ENCODE measurements at places on chromosomes 6 and 20.

- no peak for DNase-seq
These were observed 1424.6 kb upstream of the ADGRB3 start for GRCh38 chr6:67210450-67210849.

DNA sequence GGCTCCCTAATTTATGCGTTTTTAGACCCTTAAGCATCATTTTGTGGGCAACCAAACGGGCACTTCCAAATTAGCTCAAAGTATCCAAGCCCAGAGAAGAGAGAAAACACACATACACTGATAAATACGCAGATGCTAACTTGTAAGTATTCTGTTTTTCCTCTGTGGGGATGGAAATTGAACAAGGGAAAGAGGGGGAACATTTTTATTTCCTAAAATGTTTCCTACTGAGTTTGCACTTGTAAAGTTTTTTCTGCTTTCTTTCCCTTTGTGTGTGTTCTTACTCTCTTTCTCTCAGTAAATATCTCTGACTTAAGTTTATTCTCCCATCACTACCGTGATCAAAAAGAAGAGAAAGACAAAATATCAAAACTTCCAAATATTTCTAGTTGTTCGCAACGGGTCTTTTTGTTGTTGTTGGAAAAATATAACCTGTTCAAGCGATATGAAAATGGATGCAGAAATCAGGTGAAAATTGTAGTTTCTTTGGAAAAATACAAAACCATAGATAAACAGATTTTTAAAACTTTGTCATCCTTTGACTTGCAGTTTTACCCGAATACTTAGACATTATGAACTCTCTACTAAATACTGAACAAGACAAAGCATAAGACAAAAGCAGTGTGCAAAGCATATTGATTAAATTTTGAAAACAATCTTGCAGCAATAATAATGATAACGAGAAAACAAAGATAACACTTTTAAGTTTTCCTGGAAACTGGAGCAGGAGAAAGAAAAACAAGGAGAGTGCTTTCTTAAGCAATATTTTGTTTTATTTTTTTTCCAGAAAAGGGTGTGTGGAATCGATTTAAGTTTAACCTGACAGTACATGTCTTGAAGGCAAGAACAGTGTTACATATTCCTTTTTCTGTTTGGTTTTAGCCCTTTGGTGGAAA is 1.0 kb upstream of the NKX2-4 start:
- DNase-seq = no peak

- DNase-seq = no peak
These were observed 19.2 kb downstream of the FKBP1A start for GRCh38 chr20:1373614-1374013.

DNA sequence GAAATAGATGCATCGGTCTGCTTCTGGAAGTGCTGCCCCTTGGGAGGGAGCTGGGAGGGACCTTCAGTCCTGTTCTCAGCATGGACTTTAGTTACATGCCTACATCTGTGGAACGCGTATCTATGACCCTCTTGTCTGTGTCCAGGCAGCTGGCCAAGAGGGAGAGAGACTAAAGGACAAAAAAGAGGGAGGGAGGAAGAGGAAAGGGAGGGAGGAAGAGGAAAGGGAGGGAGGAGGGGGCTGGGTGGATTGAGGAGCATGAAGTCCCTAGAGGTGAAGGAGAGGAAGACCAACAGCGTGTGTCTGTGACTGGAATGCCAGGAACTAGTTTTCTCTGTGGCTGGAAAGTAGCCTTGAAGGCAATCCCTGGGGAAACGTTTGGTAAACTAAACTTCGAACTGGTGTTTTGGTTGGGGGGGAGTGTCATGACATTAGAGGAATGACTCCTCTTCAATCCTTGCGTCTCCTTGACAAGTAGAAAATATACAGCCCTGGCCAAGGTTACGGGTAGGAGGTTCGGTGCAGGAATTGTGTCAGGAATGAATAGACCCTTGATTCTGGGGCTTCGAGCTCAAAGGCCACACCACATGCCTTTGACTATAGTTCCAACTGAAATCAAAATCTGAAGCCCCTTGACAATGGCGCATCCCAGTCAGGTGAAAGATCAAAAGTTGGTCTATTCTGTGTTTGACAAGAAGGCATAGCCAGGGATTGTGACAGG is 52.0 kb upstream of the PLEKHG1 start:
- DNase-seq = no peak
